ENCODE measurements at places on chromosomes 2 and 18.

- DNase-seq: no peak
These were observed 14.7 kb downstream of the GRB14 start for GRCh38 chr2:164606557-164606956.

- no peak for DNase-seq
These were observed 2.4 kb upstream of the GMPPA start for GRCh38 chr2:219496247-219496824.

DNA sequence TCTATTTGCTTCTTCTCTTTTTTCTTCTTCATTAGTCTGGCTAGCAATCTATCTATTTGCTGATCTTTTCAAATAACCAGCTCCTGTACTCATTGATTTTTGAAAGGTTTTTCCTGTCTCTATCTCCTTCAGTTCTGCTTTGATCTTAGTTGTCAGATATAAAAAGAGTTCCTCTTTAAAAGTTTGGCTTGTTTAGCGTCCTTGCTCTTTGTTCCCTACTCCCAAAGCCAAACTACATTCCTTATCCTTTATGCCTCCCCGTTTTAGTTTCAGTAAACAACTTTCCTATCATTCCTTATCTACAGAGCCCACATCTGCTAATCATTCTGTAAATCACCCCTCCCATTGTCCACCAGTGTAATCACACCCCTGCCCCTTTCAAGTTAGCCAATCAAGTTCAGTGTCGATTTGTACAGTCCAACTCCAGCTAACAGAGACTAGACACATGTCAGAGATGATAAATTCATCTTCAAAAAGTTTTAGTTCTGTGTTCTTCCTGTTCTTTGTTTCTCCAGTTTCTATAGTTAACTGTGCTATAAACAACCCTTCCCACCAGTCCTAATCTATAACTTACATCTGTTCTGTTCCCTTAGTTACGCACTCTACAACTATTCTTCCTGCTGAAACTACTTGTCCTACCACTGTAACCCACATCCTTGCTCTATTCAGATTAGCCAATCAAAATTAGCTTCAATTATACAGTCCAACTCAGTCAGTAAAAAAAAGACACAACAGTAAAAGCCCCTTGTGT, 44.4 kb downstream of the TFPI start:
- DNase-seq: no peak

DNA sequence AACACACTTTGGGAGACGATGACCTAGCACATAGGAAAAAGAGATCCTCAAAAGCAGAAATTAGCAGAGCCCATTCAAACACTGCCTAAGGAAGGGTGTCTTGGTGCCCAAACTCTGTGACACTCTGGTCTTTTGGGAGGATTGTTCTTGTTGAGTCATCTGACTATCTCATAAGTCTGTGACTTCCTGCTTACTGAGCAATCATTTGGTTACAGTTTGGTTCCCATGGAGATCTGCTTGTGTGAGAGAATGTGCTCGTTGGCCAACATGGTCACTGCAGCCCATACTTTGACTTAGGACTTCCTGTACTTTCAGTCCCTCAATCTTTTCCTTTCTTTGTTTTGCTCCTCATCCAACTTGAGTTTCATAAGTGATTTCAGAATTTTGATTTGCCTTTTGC, 602.9 kb downstream of the NYAP2 start:
- DNase-seq: no peak

- no peak for DNase-seq
These were observed 46.1 kb downstream of the SPATS2L start for GRCh38 chr2:200352636-200353035.

- no peak for DNase-seq
These were observed 222.0 kb downstream of the LDLRAD4 start for GRCh38 chr18:13440277-13441248.

Measured in GM19239 (cell line).